ENCODE measurements at places on chromosomes 1 and 21.

DNA sequence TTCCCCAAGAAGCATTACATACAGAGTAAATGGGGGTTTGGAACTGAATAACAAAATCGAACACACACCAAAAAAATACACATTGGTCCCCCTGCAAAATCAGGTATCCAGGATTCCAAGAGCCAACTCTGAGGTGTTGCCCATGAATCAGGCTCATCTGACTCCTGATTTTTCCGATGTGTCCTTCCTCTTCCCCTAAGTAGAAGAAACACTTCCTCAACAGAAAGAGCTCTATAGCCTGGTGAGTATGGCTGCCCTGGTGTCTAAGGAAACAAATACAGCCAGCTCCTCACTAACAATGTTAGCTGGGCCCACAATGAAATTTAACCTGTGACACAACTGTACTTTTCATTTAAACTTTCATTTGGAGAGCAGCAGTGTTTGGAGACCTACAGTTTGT, 33.6 kb downstream of the ERI3 start:
- DNase-seq: no peak

DNA sequence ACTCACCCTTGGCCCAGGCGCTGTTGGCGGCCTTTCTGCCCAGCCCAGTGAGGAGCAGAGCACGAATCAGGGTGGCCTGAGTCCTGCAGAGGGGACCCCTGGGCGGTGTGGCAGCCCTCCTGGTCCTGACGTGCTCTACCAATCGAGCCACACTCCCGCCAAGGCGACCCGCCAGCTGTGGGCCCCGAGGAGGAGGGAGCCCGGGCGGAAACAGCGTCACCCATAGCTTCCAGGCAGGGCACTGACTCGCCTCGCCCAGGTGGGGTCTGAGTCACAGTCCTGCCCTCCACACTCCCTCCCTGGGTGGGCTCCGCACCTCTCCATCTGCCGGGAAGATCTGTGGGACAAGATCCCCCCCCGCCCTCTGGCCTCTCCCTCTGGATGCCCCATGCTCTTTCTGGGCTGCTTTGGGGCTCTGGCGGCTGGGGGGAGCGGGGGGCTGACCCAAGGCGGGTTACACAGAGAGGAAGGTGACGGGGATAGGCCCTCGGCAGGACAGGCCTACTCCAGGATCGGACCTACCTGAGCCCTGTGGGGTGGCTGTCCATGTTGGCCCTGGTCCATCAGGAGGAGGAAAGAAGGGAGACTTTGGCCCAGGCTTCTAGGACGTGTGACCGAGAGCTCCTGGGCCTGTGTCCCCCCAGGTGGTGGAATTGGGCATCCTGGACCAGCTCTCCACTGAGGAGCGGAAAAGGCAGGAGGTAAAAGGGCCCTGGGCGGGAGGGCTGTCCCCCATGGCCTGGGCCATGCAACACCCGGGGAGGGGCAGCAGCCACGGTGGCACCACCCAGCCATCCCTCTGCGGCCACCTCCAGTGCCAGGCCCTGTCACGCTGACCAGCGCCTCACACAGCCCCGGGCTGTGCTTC, 14.0 kb downstream of the ARHGEF16 start:
- no peak for DNase-seq

DNA sequence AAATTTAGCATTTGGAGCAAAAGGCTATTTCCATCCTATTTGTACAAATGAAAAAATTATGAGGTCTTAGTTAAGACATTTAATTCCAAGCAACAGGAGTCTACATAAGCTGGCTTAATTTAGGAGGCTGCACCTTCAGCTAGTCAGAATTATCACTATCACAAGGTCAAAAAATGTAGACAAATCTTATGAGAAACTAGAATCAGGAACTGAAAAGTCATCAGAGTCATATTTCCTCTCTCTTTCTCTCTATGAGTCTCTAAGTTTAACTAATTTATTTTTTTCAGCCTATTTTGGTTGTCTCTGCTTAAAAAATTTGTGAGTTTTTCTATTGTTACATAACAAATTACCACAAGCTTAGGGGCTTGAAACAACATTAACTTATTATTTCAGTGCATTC, 807.1 kb upstream of the PRMT6 start:
- no peak for DNase-seq

GRCh38 chr1:231605149-231606100, 21.2 kb upstream of the DISC1 start:
- no peak for DNase-seq

GRCh38 chr1:72013161-72013560, 269.2 kb downstream of the NEGR1 start:
- no peak for DNase-seq

DNA sequence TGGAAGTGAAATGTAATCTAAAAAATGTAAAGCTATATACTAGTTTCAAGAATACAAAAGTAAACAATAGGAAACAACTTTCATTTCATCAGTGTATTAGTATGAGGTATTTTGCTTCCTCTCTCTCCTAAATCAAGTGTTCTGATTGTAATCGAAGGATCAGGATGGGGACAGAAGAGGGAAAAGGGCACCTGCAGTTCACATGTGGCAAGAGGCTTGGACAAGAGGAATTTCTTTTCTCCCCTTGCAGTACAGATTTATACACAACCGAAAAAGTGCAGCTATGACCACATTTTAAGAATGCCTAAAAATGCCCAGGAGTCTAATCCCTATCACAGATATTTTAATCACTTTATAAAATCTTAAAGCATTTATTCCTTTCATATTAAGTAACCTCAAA, 63.7 kb downstream of the NRIP1 start:
- DNase-seq: no peak

GRCh38 chr1:1338278-1338677, 7.2 kb downstream of the TAS1R3 start:
- no peak for DNase-seq
